Large intestine (tissue), 12 donors: ENCODE measurements at places on chromosomes 3 and 15. TPM values are rescaled to one million over a fixed set of nuclear protein-coding genes. Genes with fewer than 3 reads are reported as not detected.

- H3K27ac ChIP-seq, result no peak overlapping the region
- DNase-seq, result no peak
- H3K4me1 ChIP-seq, result no peaks in the 10 kb centered on the region
- peaks cover 57% of the 10 kb centered on the region for H3K36me3 ChIP-seq
Measured at GRCh38 chr3:155912579-155913190, 42.2 kb downstream of the GMPS start.

GRCh38 chr3:39752751-39753150 lies 56.7 kb upstream of the MYRIP start:
- no peak for DNase-seq
- no peaks in the 10 kb centered on the region for H3K27me3 ChIP-seq
- no peaks in the 10 kb centered on the region for H3K36me3 ChIP-seq
- no peak overlapping the region for H3K4me3 ChIP-seq
- no peaks in the 10 kb centered on the region for H3K4me1 ChIP-seq
- no peak overlapping the region for H3K27ac ChIP-seq

DNA sequence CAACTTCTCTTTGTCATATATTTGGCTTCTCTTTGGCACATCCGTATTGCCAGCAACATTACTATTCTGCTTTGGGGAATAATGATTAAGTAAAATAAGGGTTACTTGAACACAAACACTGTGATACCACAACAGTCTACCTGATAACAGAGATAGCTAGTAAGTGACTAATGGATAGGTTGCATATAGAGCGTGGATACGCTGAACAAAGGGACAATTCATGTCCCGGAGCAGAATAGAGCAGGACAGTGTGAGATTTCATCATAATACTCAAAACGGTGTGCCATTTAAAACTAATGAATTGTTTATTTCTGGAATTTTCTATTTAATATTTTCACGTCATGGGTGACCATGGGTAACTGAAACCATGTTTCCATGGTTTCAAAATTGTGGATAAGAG lies 54.1 kb downstream of the SCN5A start:
- no peaks in the 10 kb centered on the region for H3K4me1 ChIP-seq
- H3K4me3 ChIP-seq, result no peak overlapping the region
- DNase-seq, result no peak

- no peaks in the 10 kb centered on the region for H3K36me3 ChIP-seq
- no peak overlapping the region for H3K27ac ChIP-seq
- H3K4me3 ChIP-seq, result no peak overlapping the region
Measured at GRCh38 chr3:127291114-127291513, 3.3 kb upstream of the PRR20G start.

GRCh38 chr3:184656829-184657681 lies 54.8 kb downstream of the MAGEF1 start:
- no peaks in the 10 kb centered on the region for H3K27me3 ChIP-seq
- no peak overlapping the region for H3K27ac ChIP-seq
- peaks cover 10% of the 10 kb centered on the region for H3K4me1 ChIP-seq
- no peak overlapping the region for H3K4me3 ChIP-seq
- H3K36me3 ChIP-seq, result no peaks in the 10 kb centered on the region
- DNase-seq, result no peak

- no peak overlapping the region for H3K4me3 ChIP-seq
- H3K27me3 ChIP-seq, result no peaks in the 10 kb centered on the region
- H3K4me1 ChIP-seq, result no peaks in the 10 kb centered on the region
Measured at GRCh38 chr3:178802259-178802658, 266.0 kb downstream of the KCNMB2 start.

GRCh38 chr3:192187485-192188051 lies 539.8 kb downstream of the FGF12 start:
- H3K36me3 ChIP-seq, result no peaks in the 10 kb centered on the region
- no peak overlapping the region for H3K27ac ChIP-seq
- no peak overlapping the region for H3K4me3 ChIP-seq
- H3K27me3 ChIP-seq, result no peaks in the 10 kb centered on the region
- no peak for DNase-seq

- DNase-seq, result no peak
- no peaks in the 10 kb centered on the region for H3K36me3 ChIP-seq
- H3K27me3 ChIP-seq, result no peaks in the 10 kb centered on the region
- H3K4me3 ChIP-seq, result no peak overlapping the region
- H3K4me1 ChIP-seq, result no peaks in the 10 kb centered on the region
- no peak overlapping the region for H3K27ac ChIP-seq
Measured at GRCh38 chr3:175601521-175601920, 742.4 kb downstream of the NAALADL2 start.

DNA sequence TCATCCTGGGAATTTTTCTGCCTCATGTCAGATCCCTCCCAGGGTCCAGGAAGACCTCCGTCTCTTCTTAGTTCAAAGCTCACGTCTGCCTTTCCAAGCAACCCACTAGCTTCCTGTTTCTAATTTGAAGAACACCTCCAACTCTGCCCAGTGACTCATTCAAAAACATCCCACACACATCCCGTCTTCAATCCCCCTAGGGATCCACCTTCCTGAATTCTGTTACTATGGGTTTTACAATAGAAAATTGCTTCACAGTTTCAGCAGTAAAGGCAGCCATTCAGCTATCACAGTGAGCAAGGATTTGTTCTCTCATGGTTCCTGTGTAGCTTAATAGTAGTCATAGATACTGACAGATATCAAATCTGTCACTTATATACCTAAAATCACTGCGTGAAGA lies 308.3 kb upstream of the CCDC54 start:
- H3K4me1 ChIP-seq, result no peaks in the 10 kb centered on the region
- no peaks in the 10 kb centered on the region for H3K27me3 ChIP-seq
- H3K36me3 ChIP-seq, result no peaks in the 10 kb centered on the region
- no peak overlapping the region for H3K4me3 ChIP-seq
- no peak overlapping the region for H3K27ac ChIP-seq

DNA sequence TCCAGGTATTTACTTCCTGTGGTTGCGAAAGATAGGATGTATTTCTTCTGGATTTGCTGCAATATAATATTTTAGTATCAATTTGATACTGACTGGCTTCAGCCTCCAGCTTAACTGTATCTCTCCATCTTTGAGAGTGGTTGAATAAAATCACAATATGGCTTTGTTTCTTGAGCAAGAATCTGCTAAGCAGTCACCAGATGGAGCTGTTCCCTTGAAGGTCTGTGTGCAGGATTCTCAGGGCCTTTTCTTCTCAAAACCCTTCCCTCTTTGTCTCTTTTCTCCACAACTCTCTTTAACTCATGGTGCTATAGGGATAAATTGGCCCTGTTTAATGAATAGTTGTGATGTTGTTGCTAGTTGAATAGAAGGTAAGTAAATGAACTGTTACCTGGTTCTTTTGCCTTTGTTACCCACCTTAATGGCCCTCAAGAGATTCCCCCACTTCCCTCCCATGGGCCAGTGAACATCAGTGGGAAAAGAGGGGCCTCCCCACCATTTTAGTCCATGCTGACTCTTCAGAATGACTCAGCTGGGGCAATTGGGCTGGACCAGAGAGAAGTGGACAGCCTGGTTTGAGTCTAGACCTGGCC lies 34.8 kb upstream of the RAB6B start:
- peaks cover 20% of the 10 kb centered on the region for H3K4me1 ChIP-seq
- no peak overlapping the region for H3K4me3 ChIP-seq
- peaks cover 9% of the 10 kb centered on the region for H3K27me3 ChIP-seq
- no peak overlapping the region for H3K27ac ChIP-seq
- DNase-seq, result peak; percentile 48
- no peaks in the 10 kb centered on the region for H3K36me3 ChIP-seq

GRCh38 chr3:65837604-65838003 lies 201.1 kb downstream of the MAGI1 start:
- DNase-seq, result no peak
- no peak overlapping the region for H3K27ac ChIP-seq
- no peaks in the 10 kb centered on the region for H3K36me3 ChIP-seq
- H3K4me1 ChIP-seq, result no peaks in the 10 kb centered on the region
- H3K27me3 ChIP-seq, result no peaks in the 10 kb centered on the region

GRCh38 chr3:194664857-194665256 lies 7.1 kb downstream of the LSG1 start:
- H3K4me3 ChIP-seq, result no peak overlapping the region
- no peaks in the 10 kb centered on the region for H3K27me3 ChIP-seq
- peaks cover 58% of the 10 kb centered on the region for H3K36me3 ChIP-seq

- H3K4me1 ChIP-seq, result no peaks in the 10 kb centered on the region
- no peaks in the 10 kb centered on the region for H3K27me3 ChIP-seq
- peaks cover 2% of the 10 kb centered on the region for H3K36me3 ChIP-seq
- H3K27ac ChIP-seq, result no peak overlapping the region
- H3K4me3 ChIP-seq, result no peak overlapping the region
Measured at GRCh38 chr15:101358895-101359294, 63.8 kb upstream of the SNRPA1 start.

DNA sequence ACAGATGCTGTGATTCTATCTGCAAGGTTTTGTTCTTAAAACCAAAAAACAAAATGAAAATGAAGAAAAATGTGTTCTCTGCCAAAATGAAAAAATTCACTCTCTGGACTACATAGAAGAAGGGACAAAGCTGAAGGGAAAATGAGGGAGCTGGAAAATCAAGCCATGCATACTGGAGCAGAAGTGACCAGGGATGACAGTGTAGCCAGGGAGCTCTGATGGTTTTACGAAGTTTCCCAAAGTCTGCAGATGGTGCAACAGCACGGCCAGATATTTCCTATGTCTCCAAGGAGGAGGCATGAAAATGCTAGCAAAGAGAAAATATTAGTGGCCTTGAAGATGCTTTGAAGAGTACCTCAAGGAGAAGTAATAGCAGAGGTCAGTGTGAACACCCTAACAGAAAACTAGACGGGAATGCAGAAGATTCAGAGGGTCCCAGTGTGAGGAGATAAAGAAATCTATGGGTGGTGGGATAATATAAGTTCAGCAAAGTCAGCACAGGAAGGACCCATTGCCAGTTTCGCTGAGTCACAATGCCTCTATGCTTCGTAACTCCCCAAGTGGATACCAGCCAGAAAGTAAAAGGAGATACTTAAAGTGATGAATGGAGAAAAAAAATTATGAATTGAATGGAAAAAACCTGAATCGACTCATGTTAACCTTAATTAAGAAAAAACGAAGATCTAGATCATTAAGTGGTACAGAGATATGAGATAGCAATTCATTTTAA lies 39.0 kb upstream of the POMGNT2 start:
- H3K36me3 ChIP-seq, result no peaks in the 10 kb centered on the region
- no peak for DNase-seq
- no peak overlapping the region for H3K4me3 ChIP-seq
- H3K27me3 ChIP-seq, result no peaks in the 10 kb centered on the region
- no peak overlapping the region for H3K27ac ChIP-seq

GRCh38 chr3:58792921-58793451 lies 126.4 kb upstream of the FAM3D start:
- H3K27me3 ChIP-seq, result no peaks in the 10 kb centered on the region
- no peak overlapping the region for H3K4me3 ChIP-seq
- no peaks in the 10 kb centered on the region for H3K36me3 ChIP-seq
- H3K4me1 ChIP-seq, result no peaks in the 10 kb centered on the region
- no peak for DNase-seq

DNA sequence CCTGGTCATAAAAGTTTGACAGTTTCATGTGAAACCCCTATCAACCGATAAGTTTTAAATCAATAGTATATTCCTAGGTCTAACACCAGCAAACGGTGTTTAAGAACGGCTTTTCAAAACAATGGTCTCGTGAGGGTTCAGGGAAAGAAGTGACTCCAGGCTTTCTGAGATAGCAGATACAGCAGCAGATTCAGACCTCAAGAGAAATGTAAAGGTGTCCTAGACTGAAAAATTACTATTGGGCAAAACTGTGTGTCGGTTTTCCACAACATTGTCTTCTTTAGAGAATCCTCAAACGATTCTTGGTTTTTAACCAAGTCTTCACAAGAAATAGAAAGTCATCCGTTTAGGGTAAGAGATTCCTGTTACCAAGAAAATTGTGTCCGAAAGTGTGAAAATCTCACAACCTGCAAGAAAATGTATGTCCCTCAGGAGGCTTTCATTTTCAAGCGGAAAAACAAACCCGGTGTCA lies 1.2 kb downstream of the SETD2 start:
- DNase-seq, result no peak
- H3K36me3 ChIP-seq, result no peaks in the 10 kb centered on the region
- H3K27me3 ChIP-seq, result no peaks in the 10 kb centered on the region
- peak overlapping the region; percentile 85 for H3K27ac ChIP-seq

DNA sequence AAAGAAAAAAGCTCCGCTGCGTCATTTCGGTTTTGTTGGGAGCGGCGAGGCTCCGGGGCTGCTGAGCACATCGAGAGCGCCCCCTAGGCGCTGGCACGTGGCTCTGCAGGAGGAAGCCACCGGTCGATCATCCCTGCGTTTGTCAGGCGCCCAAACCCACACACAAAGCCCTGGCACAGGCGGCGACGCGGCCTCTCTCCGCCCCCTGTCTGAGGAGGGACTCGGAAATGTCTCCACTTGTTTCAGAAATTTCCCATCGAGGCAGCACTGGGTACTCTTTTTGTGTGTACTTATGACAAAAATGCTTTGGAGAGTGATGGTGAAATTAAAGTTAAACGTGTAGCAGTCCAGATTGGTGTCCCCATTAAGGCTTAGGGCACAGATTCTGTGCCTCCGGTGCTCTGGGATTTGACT lies 407.3 kb upstream of the ONECUT1 start:
- DNase-seq, result peak; percentile 27
- H3K4me3 ChIP-seq, result no peak overlapping the region
- H3K36me3 ChIP-seq, result no peaks in the 10 kb centered on the region

DNA sequence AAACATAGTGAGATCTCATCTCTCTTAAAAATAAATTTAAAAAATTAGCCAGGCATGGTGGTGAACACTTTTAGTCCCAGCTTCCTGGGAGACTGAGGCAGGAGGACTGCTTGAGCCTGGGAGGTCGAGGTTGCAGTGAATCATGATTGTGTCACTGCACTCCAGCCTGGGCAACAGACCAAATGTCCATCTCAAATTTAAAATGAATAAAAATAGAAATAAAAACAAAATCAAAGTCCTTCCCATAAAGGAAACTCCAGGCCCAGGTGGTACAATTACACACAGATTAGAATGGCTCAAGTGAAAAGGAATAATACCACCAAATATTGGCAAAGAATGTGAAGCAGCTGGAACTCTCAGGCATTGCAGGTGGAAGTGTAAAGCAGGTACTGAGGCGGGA lies 19.3 kb upstream of the ATP10A start:
- H3K27ac ChIP-seq, result no peak overlapping the region
- H3K36me3 ChIP-seq, result no peaks in the 10 kb centered on the region
- H3K4me3 ChIP-seq, result no peak overlapping the region
- DNase-seq, result no peak

- H3K27me3 ChIP-seq, result no peaks in the 10 kb centered on the region
- no peaks in the 10 kb centered on the region for H3K36me3 ChIP-seq
- no peak overlapping the region for H3K4me3 ChIP-seq
- no peaks in the 10 kb centered on the region for H3K4me1 ChIP-seq
- H3K27ac ChIP-seq, result no peak overlapping the region
- DNase-seq, result no peak
Measured at GRCh38 chr15:38115121-38115520, 137.5 kb upstream of the SPRED1 start.

GRCh38 chr15:48647962-48648361 lies 2.5 kb upstream of the FBN1 start:
- H3K36me3 ChIP-seq, result no peaks in the 10 kb centered on the region
- no peak for DNase-seq
- no peak overlapping the region for H3K4me3 ChIP-seq
- peaks cover 31% of the 10 kb centered on the region for H3K27me3 ChIP-seq
- no peak overlapping the region for H3K27ac ChIP-seq

- H3K27ac ChIP-seq, result no peak overlapping the region
- no peak overlapping the region for H3K4me3 ChIP-seq
- H3K36me3 ChIP-seq, result peaks cover 2% of the 10 kb centered on the region
- no peaks in the 10 kb centered on the region for H3K4me1 ChIP-seq
- H3K27me3 ChIP-seq, result no peaks in the 10 kb centered on the region
Measured at GRCh38 chr3:114393367-114394072, 99.7 kb downstream of the TIGIT start.

Gene GNB4
- 17.7 TPM for polyA plus RNA-seq

Gene C2CD4A
- 3.6 TPM for polyA plus RNA-seq

Gene SI
- 722 TPM for polyA plus RNA-seq

Gene GRAMD2A
- 11.5 TPM for polyA plus RNA-seq

Gene UBA3
- polyA plus RNA-seq, result 53.6 TPM

Gene SLC12A1
- polyA plus RNA-seq, result 0.10 TPM

Gene GABRB3
- polyA plus RNA-seq, result 5.1 TPM
